HEK293T (cell line): ENCODE measurements at places on chromosomes 3 and 15.

- DNase-seq: no peak
Observed at GRCh38 chr3:123290962-123291361, 89.2 kb downstream of the SEC22A start.

GRCh38 chr15:39692356-39693327, 90.0 kb downstream of the FSIP1 start:
- DNase-seq: no peak

DNA sequence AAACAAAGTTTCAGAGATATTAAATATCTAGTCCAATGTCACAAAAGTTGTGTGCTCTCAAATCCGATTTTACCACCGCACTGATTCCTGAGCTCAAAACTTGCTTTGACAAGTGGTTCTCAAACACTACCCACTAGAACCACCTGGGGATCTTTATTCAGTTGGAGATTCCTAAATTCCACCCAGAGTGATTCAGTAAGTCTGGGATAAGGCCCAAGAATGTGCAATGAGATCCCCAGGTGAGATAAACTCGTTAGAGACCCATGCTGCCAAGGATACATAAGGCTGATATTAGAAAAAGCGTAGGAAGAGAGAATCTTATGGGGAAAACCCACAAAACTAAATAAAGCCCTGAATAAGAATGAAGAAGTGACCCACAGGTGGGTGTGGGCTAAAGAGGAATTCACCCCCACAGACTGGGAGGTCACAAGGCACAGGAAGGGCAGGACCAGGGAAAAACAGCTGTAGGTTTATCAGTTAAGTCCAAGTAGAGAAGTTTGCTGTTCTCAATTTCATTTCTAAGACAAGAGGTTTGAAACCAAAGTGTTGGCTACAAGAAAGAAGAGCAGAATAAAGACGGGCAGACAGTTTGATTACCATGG, 11.5 kb upstream of the RPS17 start:
- DNase-seq: no peak

- DNase-seq: no peak
Observed at GRCh38 chr15:83352119-83352518, 67.7 kb upstream of the BNC1 start.

DNA sequence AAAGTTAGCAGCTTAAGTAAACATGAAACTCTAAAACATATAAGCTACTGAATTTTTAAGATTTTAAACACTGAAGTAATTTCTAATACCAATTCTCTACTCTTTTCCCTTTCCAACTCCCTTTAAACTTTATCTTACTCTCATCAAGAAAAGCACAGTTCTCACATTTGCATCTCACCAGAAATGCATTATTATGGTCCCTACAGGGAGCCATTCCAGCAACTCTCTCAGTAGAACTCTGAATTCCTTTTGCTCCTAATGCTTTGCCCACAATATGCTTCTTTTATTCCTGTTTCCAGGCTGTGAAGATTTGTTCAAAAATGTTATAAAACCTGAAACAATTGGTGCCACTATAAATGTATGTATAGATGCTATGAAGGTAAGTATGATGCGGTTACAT, 83.4 kb downstream of the TFDP2 start:
- DNase-seq: no peak

DNA sequence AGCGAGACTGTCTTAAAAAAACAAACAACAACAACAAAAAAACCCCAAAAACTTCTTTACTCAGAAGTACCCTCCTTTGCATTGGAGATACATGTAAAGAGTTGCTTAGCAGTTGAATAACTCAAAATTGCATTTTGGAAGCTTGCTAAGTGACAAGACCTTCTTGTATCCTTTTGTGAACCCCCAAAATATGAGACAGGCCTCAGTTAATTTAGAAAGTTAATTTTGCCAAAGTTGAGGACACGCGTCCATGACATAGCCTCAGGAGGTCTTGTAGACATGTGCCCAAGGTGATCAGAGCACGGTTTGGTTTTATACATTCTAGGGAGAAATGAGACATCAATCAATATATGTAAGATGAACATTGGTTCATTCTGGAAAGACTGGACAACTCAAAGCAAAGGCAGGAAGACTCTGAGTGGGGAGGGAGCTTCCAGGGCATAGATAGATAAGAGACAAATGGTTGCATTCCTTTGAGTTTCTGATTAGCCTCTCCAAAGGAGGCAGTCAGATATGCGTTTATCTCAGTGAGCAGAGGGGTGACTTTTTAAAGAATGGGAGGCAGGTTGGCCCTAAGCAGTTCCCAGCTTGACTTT, 1.7 kb upstream of the ARF4 start:
- no peak for DNase-seq

GRCh38 chr15:39946862-39947261, 12.9 kb downstream of the EIF2AK4 start:
- no peak for DNase-seq

- no peak for DNase-seq
Observed at GRCh38 chr3:178479860-178480259, 56.4 kb upstream of the KCNMB2 start.

DNA sequence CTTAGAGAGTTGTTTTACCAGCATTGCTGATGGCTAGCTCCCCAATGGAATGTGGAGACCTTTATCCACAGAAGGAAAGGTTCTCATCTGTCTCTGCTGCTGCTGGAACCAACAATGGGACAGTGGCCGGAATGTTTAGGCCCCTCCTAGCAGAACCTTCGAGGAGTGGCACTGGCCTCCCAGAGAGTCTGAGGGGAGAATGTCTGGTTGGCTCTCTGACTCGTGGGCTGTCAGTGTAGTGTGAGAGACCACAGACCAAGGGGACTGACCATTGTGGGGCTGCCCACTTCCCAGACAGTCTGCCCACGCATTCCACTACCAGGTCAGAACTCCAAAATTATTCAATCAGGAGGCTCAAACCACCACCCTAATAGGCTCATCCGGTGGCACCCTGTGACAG, 5.1 kb downstream of the RASL12 start:
- DNase-seq: no peak

DNA sequence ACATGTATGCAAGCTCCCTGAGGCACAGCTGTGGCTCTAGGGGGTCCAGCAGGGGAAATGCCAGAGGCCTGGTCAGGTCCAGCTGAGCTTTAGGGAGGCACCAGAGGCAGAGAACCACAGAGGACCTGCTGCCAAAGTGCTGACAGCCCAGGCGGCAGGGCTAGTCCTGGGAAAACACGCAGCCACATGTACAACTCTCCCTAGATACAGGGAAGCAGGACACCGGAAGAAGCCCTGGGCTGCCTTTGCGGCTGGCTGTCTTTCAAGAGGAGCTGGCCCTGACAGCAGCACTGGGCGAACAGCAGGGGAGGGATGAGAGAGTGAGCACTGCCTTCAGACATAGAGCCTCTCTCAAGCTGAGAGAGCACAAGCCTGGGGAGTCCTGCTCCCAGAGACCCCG, 40.7 kb downstream of the RFT1 start:
- DNase-seq: no peak

DNA sequence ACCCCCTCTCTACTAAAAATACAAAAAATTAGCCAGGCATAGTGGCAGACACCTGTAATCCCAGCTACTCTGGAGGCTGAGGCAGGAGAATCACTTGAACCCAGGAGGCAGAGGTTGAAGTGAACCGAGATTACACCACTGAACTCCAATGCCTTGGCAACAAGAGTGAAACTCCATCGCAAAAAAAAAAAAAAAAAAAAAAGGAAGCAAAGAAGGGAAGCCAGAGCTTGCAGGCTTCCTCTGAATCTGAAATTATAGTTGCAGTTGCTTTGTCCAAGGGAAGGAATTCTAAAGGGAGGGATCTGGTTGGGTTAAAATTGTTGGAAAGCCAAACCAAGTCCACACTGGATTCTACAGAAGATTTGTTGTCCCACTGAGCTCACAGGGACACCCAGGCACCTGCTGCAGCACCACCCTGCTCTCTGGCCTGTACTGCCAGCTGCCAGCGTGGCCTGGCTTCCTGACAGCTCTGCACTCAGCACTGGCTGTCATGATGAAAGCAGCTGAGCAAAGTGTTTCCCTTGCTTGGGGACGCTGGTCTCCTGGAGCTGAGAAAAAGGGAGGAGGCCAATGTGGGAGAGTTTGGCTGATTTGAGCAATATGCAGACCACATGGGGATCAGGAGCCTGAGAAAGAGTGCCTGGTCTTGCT, 88.8 kb upstream of the HES1 start:
- DNase-seq: no peak

- DNase-seq: peak; percentile 63
Observed at GRCh38 chr15:68383161-68384074, 48.5 kb downstream of the ITGA11 start.

DNA sequence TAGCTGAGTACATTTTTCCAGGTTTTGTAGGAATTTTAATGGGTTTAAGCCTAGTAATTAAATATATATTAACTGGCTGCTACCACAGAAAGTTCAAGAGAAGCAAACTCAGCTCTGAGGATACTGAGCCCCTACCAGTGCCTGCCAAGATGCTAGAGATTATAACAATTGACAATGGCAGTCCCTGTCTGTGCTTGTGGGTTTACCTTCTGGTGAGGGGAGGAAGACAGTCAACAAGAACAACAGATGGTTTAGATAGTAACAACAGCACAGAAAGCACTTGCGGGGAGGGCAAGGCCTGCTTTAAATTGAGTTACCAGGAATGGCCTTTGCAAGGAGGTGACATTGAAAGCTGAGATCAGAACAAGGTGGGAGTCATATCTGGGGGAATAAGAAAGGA, 56.6 kb upstream of the ARHGEF3 start:
- no peak for DNase-seq

DNA sequence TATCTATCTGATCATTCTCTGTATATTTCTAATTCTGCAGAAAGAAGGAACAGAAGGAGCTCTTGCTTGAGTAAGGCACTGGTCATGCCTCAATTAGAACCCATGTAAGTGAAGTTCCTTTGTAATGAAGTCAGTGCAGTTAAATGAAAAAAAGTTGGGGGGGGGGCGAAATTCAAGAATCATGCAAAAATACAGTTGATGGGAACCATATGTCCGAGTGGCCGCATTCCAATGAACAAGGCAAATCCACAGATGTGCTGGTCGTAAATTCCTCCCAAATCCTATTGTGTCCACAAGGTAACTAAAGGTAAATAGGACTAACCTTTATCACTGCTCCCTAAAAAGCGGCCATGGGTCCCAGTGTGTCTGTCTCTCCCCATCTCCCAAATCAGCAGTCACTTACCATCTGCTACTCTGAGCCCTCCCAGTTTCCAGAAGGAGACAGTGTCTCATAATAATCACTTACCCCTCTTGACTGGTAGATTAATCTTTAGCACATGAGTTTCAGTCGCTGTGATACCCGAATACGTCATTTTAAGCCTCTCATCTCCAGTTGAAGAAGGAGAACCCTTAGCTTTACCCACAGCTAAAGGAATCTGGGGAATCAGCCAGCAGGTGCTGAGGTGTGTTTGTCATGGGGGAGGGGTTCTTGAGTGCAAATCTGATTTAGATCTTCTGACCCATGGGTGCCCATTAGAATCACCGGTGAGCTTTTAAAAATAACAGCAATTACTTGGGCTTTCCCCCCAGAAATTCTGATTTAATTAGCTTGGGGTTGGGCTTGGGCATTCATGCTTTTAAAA, 56.3 kb upstream of the EPHB3 start:
- DNase-seq: no peak

- DNase-seq: no peak
Observed at GRCh38 chr3:184908859-184909258, 96.9 kb downstream of the VPS8 start.

GRCh38 chr15:59528961-59529402, 82.6 kb upstream of the GCNT3 start:
- DNase-seq: peak; percentile 73

- DNase-seq: no peak
Observed at GRCh38 chr15:66765478-66766281, 63.6 kb downstream of the SMAD6 start.

DNA sequence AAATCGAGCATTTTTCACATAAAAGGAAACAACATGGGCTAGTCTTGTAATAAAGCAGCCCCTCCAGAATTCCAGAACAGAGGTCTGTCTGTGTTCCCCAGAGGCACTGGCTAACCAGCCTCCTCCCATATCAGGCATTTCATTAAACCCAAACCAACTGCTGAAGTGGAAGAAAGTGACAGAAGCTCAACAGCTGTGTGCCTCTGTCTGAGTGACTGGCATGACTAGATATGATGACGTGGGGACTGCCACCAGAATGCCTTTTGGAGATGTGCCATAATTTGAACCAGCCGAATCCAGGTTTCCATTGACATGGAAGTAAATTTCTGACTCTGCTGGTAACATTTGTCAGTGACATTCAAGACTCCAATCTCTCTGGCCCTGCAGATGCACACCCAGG, 8.7 kb downstream of the LIMD1 start:
- DNase-seq: no peak

DNA sequence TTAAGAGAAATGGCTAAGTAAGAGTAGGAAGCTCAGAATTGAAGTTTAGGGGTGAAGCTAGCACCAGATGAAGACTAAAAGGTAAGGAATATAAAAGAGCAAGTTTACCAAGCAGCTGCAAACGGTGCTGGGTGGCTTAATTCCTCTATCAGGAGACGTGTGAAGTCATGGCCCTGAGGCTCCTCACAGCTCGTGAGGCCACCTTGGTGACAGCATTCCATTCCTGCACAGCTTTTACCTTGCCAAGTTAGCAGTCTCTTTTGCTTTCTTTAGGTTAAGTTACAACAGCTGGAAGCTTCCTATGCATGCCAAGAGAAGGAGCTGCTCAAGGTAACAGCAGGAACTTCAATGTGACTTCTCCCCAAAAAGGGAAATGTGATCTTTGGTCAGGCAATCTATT, 6.4 kb downstream of the TMCO5A start:
- no peak for DNase-seq

GRCh38 chr3:53156368-53156834, 4.6 kb upstream of the PRKCD start:
- no peak for DNase-seq

DNA sequence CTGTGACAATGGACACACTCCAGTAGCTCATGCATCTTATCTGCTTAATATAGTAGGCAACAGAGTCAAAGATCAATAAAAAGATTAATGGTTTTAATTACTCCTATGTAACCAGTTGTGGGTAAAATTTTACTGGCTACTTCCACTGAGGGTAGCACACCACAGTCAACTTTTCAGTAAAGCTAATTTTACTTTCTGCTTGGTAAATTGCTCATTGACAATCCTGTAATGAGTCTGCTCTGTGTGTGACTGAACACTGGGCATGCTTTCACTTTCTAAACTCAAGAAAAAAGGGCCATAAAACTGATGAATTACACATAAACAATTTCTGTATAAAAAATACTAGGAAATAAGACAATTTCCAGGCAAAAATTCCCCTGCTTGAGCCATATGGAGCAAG, 838.3 kb downstream of the VGLL3 start:
- no peak for DNase-seq

DNA sequence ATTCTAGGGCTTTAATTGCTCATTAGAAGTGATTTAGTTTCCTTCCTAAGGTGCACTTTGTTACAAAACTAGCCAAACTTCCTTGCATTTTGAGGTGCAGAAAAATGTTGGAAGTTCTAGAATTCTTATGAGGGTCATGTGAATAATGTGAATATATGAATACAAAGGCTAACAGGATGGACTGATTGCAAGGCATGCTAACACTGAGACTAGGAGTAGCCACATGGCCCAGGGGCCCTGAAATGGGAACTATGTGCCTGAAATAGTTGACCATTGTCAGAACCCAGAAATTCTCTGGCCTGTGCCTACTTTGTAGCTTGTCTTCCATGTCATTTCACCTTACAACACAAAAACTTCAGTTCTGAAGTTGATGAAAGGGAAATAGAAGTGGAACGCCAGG, 10.8 kb downstream of the ASB7 start:
- no peak for DNase-seq
